ENCODE measurements at places on chromosomes 5 and 9. TPM values are rescaled to one million over a fixed set of nuclear protein-coding genes. Genes with fewer than 3 reads are reported as not detected.

GRCh38 chr5:126875303-126875785 is 98.4 kb downstream of the LMNB1 start:
- H3K27me3 ChIP-seq: no peaks in the 10 kb centered on the region
- H3K36me3 ChIP-seq: no peaks in the 10 kb centered on the region
- no peak for DNase-seq
- no peaks in the 10 kb centered on the region for H3K4me1 ChIP-seq
- H3K27ac ChIP-seq: no peak overlapping the region
- H3K4me3 ChIP-seq: no peak overlapping the region

DNA sequence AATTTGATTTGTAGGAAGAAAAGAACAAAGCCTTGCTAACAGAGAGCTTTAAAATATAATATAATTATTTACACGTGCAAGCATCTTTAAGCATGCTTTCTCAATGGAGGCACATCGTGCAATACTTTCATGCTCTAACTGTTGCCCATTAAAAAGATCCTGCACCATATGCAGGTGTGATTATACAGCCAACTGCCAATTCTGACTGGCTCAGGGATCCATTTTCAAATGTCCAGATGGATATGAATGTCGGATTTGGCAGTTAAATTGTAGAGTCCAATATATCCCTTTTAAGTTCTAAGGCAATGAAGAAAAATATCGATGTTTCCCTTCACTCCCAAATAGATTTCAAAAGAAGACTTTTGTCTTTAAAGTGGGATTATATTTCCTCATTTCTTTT is 416.4 kb upstream of the CD180 start:
- H3K4me3 ChIP-seq: no peak overlapping the region
- no peaks in the 10 kb centered on the region for H3K36me3 ChIP-seq
- DNase-seq: no peak

GRCh38 chr5:36442796-36443195 is 141.1 kb upstream of the RANBP3L start:
- no peak for DNase-seq
- no peak overlapping the region for H3K4me3 ChIP-seq
- H3K27ac ChIP-seq: no peak overlapping the region
- no peaks in the 10 kb centered on the region for H3K4me1 ChIP-seq
- H3K27me3 ChIP-seq: no peaks in the 10 kb centered on the region

DNA sequence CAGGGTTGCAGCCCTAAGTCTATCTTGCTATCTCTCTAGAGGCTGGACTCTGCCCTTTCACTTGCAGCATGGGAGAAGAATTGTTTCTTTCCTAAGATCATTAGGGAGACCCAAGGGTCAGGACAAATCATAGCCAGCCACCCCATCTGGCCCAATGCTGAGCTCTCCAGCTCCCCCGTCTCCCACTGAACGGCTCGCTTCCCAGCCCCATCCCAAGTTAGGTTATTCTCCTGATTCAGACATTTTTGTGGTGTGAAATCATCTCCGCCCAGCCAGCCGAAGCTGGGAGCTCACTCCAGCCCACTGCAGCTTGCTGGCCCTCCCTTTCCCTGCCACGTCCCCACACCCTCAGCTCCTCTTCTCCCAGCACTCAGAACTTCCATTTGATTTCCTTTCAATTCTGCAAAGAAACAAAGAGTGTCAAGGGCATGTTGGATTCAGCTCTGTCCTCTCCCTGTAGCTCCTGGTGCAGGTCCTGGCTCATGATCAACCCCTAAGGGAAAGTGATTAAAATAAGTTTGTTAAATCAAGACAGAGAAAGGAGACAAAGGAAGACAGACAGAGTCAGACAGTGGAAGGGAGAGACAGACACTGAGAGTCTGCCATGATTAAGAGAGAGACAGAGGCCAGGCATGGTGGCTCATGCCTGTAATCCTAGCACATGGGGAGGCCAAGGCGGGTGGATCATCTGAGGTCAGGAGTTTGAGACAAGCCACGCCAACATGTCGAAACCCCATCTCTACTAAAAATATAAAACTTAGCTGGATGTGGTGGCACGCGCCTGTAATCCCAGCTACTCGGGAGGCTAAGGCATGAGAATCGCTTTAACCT is 12.6 kb upstream of the SPARC start:
- H3K4me3 ChIP-seq: no peak overlapping the region
- H3K36me3 ChIP-seq: no peaks in the 10 kb centered on the region
- peak overlapping the region; percentile 60 for H3K27ac ChIP-seq
- DNase-seq: peak; percentile 49
- H3K27me3 ChIP-seq: no peaks in the 10 kb centered on the region

DNA sequence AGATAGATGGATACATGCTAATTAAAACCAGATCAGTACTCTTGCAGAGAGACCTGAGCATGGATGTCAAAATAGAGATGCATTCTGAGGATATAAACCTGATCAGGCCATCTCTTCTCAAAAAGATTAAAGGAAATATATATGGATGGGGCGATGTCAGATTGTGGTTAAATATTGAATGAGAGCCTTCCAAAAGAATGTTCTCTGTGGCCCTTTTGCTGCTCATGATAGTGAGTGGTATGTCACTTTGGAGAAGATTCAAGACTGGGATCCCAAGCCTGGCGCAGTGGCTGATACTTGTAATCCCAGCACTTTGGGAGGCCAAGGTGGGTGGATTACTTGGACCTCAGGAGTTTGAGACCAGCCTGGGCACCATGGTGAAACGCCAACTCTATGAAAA is 20.5 kb downstream of the ZNF131 start:
- DNase-seq: no peak
- H3K36me3 ChIP-seq: no peaks in the 10 kb centered on the region
- H3K27me3 ChIP-seq: no peaks in the 10 kb centered on the region
- no peak overlapping the region for H3K4me3 ChIP-seq

DNA sequence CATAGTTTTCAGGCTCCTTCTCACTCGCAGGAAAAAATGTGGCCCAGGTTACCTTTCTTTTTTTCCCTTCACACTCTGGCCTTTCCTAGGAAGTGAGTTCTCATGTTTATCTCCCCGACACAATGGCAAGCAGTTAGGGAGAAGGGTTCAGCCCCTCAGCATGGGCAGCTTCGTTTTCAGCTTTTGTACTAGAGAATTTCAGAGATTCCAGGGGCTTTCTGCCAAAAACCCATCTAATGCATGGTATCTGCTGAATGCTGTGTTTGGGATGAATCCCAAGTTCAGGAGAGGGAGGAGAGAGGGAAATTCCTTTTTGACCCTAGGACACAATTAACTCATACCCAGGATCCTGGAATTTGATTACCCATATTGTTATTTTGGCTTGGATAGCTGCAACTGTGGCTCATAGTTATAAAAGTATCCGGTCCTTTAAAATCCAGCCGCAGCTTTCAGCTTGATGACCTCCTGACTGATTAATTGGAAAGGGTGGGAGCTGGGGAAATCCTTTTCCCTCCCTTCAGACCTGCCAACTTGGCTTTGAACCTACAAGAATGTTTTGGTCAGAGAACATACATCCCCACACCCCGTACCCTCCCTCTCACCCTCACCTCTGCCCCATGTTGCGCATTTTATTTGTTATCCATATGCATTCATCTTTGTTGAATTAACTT is 78.4 kb downstream of the TMEM252 start:
- no peak overlapping the region for H3K27ac ChIP-seq
- no peaks in the 10 kb centered on the region for H3K36me3 ChIP-seq
- no peak overlapping the region for H3K4me3 ChIP-seq
- DNase-seq: no peak
- no peaks in the 10 kb centered on the region for H3K4me1 ChIP-seq

DNA sequence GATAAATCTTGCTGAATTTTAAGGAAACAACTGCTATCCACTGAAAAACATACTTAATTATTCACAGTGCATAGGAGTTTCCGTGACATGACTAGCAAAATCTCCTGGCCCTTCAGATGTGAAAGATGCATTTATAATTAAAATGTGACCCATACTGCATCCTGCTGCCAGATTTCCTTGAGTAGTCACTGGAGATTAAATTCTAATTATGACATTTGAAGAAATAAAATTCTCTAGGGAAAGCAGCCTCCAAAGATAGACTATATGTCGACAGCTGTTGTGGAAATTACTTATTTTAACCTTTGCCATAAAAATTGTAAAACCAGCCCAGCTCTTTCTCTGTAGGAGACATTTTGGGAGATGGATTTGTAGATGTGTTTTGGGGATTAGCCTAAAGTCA is 193.6 kb upstream of the SMC2 start:
- no peak for DNase-seq
- no peak overlapping the region for H3K27ac ChIP-seq
- H3K36me3 ChIP-seq: no peaks in the 10 kb centered on the region

Gene TXNDC8
- total RNA-seq: not detected

DNA sequence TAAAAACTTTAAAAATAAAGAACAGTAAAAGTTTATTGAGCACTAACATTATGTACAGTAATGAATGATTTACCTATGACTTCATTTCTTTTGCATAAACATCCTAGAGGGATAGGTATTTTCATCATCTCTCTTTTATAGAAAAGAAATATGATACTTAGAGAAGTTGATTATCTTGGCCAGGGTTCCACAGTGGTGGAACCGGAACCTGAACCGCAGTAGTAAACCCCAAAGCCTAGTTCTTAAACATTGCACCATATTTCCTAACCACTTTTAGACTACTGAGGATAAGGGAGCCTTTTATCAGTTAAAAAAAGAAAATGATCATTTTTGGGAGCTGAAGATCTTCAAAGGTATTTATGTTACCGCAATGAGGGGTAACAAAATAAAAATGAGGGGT is 205.7 kb upstream of the SGCD start:
- no peak overlapping the region for H3K4me3 ChIP-seq
- no peak for DNase-seq
- no peak overlapping the region for H3K27ac ChIP-seq
- H3K36me3 ChIP-seq: no peaks in the 10 kb centered on the region
- H3K4me1 ChIP-seq: no peaks in the 10 kb centered on the region

Gene BHMT
- 1.4 TPM for total RNA-seq

DNA sequence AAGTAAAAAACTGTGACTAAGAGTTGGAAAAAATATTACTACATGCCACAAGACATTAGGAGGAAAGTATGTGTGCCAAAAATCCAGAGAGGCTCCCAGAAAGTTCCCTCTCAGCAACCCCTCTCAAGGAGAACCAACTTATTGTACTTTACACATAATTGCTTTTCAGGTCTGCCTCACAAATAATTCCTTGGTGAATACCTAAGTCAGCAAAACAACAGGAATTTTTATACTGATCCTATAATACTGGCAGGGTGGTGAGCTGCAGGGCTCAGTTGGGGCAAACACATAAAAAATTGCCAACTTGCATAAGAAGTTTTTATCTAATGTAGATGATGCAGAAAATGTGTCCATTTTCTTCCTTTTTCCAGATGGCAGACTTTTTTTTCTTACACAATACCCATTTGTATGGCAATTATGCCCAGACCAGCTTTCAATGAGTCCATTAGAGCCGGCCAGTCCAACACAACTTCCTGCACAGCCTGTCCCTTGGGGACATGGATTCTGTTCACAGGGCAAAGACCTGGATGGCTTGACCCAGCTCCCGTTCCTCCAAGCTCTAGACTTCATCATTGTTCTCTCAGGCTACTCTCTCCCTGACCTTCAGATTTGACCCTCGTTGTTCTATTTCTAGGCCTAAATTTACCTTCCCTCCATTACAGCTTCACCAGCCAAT is 31.3 kb downstream of the MARCHF3 start:
- no peaks in the 10 kb centered on the region for H3K27me3 ChIP-seq
- H3K27ac ChIP-seq: no peak overlapping the region
- DNase-seq: no peak
- no peak overlapping the region for H3K4me3 ChIP-seq
- no peaks in the 10 kb centered on the region for H3K4me1 ChIP-seq

Gene CCDC180
- total RNA-seq: 0.67 TPM

DNA sequence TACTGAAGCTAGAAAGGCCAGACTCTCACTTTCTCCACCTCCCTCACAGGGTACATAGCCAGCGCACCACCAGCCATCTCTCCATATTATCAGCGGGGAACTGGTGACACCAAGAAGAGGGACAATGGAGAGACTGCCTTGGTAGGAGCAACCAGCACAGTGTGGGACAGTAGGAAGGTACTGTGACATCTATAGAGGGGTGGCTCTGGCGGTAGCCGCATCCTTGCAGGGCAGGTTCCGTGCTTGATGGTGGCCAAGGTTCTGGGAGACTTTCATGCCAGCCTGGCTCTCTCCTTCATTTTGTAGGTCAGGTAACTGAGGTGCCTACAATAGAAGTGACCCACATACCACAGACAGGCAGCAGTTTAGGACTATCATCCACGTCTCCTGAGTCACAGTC is 65.5 kb upstream of the SMIM23 start:
- no peaks in the 10 kb centered on the region for H3K27me3 ChIP-seq
- no peaks in the 10 kb centered on the region for H3K4me1 ChIP-seq
- H3K4me3 ChIP-seq: no peak overlapping the region
- no peak overlapping the region for H3K27ac ChIP-seq
- no peak for DNase-seq
- no peaks in the 10 kb centered on the region for H3K36me3 ChIP-seq
